ENCODE measurements at places on chromosomes 11 and 22.

DNA sequence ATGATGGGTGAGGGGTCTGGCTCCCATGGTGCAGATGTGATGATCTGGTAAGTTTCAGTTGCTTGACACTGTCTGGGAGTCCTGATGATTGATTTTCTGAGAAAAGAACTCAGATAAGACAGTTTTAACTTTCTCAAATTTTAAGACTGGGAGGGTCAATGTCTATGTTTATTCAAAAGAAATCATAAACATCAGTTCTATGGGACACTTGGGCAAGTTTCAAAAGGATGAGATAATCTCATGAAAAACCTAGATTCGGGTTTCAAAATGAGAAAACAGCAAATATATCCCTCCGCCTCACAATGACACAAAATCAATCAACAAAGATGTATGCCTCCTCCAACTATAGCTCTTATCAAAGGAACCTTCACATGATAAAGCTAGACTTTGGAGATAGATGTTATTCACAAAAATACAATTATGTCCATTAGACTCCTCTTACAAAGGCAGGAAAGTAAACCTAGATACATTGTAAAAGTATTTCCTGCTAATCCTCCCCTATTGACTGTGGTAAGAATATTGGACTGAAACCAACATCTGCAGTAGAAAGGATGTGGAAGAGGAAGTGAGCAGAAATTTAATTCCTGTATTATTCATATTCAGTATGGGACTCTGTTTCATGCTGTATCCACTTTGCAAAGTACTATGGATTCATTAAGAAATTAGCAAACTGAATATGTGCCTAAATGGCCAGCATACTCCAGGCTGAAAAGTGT is 21.6 kb downstream of the SVIP start:
- no peak for DNase-seq

DNA sequence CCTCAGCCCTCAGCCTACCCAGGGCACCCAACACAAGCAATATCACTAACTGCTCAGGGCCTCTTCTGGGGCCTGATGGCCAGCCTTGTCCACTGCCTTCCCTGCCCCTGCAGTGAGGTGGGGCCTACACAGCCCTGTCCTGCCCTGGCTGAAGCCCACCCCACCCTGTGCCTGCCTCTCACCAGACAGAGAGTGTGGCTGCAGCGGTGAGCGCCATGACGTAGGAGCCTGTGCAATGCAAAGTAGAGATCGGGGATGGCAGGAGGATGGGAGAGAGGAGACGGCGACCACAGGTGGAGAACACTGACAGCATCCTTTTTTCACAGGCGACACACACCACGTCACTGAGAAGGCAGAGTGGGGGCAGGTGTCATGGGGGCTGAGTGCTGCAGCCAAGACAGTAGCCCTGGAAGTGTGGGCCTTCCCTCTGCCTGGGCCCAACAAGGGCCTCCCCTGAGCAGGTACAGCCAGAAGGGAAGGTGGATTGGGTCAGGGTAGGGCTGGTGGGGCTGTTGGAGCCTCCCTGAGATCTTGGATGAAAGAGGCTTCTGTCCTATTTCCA is 65.3 kb upstream of the CLTCL1 start:
- no peak for DNase-seq

DNA sequence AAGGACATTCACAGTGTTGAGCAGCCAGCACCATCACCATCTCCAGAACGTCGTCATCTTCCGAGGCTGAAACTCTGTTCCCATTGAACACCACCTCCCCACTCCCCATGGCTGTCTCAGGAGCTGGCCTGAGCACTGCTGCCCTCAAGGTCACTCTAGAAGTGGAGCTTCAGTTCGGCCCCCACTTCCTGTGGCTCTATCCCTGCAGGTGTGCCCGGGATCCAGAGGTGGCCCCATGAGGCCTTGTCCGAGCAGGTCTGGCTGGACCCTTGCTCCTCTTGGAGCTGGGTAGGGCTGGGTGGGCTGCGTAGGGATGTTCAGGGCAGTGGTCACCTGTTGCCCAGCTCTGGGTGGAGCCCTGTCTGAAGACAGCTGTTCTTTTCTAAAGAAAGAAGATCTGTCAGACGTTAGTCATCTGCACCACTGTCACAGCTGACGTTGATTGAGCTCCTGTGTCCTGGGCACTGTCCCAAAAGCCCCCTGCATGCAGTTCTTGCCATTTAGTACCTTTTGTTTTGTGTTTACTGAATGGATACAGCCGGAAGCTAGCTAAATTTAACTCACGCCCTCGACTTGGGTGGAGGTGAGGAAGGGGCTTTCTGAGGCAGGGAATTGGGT is 75.5 kb upstream of the CLDN5 start:
- DNase-seq = no peak

- DNase-seq = peak; percentile 42
Observed at GRCh38 chr22:39253435-39254070, 8.8 kb upstream of the PDGFB start.

DNA sequence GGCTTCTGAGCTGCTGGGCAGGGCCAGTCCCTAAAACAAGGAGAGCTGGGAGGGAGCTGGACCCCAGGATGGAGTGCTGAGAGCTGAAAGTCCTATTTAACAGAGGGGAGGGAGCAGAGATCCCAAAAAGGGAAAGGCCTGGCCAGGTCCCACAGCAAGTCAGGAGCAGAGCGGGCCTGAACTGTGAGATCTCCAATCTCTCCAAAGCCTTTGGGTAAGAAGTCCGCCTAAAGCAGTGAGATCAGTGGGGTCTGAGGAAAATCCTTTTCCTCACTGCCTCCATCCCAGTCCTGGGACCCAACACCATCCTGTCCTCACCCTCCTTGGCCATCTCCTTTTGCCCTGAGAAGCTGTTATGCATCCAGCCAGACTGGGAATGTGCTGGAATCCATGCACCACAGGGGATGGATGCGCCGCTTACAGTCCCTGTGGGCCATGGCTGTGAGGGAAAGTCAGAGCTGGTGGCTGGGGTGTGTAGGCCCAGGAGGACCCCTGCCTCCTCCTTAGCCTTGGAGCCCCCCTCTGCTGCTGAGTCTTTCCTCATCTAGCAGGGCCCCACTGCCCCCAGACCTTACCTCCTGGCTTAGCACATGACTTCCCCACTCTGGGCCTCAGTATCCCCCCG is 8.6 kb downstream of the LRRC75B start:
- no peak for DNase-seq

- no peak for DNase-seq
Observed at GRCh38 chr11:116955548-116955947, 118.1 kb upstream of the APOA1 start.

- DNase-seq = no peak
Observed at GRCh38 chr11:116376547-116376946, 396.2 kb downstream of the BUD13 start.

GRCh38 chr11:35376613-35377012 is 42.7 kb downstream of the SLC1A2 start:
- no peak for DNase-seq

GRCh38 chr11:75524665-75525432 is 892 bp downstream of the GDPD5 start:
- peak; percentile 40 for DNase-seq

GRCh38 chr11:33177676-33178336 is 16.5 kb upstream of the CSTF3 start:
- no peak for DNase-seq

DNA sequence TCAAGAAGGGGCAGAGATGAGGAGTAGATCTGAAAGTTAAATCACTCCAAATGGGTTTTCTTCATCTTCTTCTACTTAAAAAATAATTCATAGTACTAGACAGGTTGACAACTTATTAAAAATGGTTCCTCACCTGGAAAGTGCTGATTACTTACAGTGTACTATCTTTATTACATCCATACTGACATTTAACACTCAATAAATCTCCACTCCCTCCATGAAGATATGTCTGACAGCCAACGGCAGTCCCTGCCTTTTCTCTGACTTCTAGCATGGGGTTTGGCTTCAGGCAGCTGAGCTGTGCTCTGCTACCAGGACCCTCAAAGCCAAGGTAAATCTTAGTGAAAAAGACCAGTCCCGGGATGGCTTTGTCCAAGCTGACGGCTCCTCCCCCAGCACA is 133.4 kb upstream of the CSNK2A3 start:
- no peak for DNase-seq

DNA sequence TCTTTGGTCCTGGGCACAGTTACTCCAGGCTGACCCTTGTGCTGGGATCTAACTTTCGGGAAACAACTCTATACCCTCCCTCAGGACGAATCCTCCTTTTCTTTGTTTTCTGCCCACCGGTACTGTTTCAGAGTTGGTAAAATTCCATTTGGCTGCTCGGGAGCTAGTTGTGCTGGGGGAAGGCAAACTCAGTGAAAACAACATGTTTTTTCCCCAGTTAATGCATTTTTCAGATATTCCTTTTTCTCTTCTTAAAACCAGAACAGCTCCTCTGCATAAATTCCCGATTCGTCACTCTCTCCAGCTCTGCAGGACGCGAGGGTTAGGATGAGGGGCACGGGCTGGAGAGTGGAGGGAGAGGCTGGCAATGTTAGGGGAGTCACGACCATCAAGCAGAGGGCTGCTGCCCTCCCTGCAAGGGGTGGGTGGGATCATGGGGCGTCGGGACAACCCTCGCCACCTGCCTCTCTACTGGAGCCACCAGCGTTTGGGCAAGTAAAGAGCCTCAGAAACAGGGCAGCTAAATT is 31.3 kb downstream of the LRRC10B start:
- DNase-seq = no peak

DNA sequence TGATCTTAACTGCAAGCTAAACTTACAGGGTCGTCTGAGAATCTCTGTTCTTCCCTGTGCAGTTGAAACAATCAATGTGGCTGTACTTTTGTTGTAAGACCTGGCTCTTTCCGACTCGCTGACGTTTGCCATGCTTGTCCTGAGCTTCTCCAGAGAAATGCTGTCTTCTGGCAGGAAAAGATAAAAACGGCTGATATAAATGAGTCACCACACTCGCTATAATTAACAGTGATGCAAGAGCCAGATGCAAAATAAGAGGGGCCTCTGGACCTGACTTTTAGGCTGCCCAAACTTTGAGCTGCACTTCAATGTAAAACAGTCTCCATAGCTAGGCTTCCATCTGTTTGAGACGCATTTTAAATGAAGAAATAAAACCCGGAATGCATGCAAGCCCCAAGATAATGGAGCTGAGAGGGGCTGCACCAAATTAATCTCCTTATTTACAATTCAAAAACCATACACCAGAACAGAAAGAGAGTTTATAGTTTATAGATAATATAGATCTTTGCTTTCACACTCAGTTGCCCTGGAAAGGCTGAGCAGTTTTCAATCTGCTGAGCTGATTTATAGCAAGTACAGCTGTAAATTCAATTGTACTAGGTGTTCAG is 48.5 kb downstream of the WT1 start:
- DNase-seq = no peak

GRCh38 chr11:71183878-71184277 is 68.5 kb downstream of the SHANK2 start:
- DNase-seq = no peak

DNA sequence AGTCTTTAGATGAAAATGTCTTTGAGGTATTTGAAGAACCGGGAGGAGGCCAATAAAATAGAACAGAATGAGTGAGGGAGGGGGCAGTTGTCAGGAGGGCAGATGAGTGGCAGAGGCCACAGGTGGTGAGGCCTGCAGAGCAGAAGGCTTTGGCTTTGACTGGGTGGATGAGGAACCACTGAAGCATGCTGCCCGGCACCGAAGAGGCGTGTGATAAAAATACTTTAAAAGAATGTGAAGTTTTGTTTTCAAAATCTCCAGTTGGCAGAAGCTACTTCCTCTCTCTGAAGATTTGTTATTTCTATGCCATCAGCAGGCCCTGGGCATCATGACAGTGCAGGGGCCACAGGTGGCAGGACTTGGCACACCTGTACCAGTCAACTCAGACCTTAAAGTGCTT is 6.3 kb downstream of the MS4A12 start:
- DNase-seq = no peak

GRCh38 chr22:26585104-26585790 is 4.7 kb downstream of the TPST2 start:
- no peak for DNase-seq

DNA sequence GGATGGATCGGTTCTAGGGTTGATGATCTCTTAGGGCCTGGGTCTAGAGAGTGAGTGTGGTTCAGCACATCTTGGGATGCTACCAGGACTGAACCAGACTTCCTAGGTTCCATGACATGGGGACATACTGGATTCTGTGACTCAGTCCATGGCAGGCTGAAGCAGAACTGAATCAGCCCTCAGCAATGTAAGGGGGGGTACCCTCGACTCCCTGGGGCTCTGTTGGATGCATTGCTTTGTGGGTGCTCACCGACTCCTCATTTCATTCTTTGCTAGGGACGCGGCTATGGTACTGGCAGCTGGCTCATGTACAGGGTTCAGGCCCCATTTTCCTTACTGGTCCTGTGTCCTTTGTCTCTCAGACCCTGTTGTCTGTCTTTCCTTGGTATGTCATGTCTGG is 733 bp upstream of the GRAMD1B start:
- DNase-seq = no peak

GRCh38 chr11:109350091-109350490 is 71.9 kb upstream of the C11orf87 start:
- DNase-seq = no peak

- DNase-seq = no peak
Observed at GRCh38 chr11:4030197-4030596, 64.4 kb upstream of the RRM1 start.

DNA sequence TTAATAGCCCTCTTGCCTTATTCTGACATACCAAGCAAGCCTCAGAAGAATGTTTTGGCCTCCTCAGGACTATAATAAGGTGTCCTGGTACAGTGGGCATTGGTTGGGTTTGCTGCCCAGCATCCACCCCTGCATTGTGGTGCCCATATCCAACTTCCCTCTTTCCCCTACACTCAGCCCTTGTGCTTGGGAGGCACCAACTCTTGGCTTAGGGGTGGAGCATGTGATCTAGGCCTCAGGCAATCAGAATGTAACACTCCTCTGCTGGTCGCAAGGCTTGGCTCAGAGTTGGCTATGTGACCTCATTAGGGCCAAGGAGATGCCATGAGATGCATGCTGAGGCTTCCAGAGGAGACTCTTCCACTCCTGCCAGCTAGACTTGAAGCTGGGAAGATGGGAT is 123.0 kb downstream of the CSNK2A3 start:
- DNase-seq = no peak

GRCh38 chr22:49997251-49997599 is 15.3 kb downstream of the IL17REL start:
- no peak for DNase-seq

GRCh38 chr11:7537265-7537664 is 23.5 kb downstream of the PPFIBP2 start:
- no peak for DNase-seq

DNA sequence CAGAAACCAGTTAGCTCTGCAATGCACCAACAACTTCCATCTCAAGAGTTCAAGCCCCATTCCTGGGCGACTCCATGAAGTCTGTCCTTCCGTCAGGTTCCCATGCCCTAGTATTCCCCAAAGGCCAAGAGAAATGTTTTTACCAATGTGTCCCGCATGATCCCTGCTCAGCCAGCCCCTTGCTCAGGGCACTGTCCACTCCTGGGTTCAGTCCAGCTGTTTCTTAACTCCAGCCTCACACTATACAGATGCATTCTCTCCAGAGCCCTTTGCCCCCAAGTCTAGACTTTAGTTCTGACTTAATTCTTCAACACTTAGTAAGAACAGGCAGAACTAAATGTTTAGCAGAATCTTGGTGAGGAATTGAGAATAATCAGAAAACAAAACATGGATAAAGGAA is 497.5 kb downstream of the SOX6 start:
- DNase-seq = no peak
